ENCODE measurements at places on chromosomes 3 and 15. TPM values are rescaled to one million over a fixed set of nuclear protein-coding genes. Genes with fewer than 3 reads are reported as not detected.

SCAMP5 gene
- 0.24 TPM for polyA plus RNA-seq

CDHR4 gene
- polyA plus RNA-seq, result not detected

OR5K2 gene
- not detected for polyA plus RNA-seq

MUC20 gene
- polyA plus RNA-seq, result 0.39 TPM

CHRNA7 gene
- not detected for polyA plus RNA-seq

SERPINI2 gene
- polyA plus RNA-seq, result not detected

TTLL13 gene
- 0.08 TPM for polyA plus RNA-seq

BFSP2 gene
- polyA plus RNA-seq, result 2.8 TPM

RGMA gene
- polyA plus RNA-seq, result not detected

SAXO2 gene
- polyA plus RNA-seq, result 4.2 TPM

SNX22 gene
- polyA plus RNA-seq, result 55.3 TPM

NR1I2 gene
- 0.58 TPM for polyA plus RNA-seq

SHQ1 gene
- polyA plus RNA-seq, result 12.9 TPM

MKRN3 gene
- 0.49 TPM for polyA plus RNA-seq

CKMT1A gene
- polyA plus RNA-seq, result not detected
